Nephron progenitor cell (in vitro differentiated cells): ENCODE measurements at places on chromosomes 3 and 15.
A peak's percentile ranks its signal among the peaks of the same experiment; 100 is the strongest.

DNA sequence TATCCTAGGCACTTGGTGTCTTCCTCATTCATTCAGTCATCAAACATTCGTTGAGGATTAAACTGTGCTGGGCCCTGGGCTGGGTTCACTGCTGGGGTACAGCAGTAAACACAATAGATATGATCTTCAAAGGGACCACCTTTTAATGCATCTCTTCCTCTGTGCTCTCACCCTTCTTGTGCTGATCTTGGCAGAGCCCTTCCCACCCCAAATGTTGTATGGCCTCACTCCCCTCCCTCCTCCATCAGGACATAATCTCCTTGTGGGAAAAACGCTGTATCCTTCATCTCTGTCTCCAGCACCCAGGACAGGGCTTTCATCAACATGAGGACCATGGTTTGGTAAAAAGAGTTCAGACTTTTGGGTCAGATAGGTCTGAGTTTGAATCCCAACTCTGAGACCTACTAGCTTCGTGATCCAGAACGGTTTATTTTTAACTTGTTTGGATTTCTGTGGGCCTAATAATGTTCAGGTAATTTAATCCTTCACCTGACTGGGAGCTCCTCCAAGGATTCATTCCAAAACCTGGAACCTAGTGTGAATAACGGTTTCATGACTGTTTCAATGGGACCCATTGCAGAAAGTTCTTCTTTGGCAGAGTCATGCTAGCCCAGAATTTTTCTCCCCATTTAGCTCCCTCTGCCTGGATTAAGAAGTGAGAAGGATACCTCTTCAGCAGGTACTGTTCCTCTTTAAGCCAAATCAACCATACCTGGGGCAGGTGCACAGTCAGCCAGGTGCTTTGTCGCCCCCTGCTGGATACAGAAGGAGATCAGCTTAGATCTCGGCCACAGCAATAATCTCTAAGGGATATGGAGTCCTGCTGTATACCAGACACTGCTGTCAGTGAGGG lies 5.2 kb upstream of the WNT7A start:
- peak; percentile 72 for DNase-seq

DNA sequence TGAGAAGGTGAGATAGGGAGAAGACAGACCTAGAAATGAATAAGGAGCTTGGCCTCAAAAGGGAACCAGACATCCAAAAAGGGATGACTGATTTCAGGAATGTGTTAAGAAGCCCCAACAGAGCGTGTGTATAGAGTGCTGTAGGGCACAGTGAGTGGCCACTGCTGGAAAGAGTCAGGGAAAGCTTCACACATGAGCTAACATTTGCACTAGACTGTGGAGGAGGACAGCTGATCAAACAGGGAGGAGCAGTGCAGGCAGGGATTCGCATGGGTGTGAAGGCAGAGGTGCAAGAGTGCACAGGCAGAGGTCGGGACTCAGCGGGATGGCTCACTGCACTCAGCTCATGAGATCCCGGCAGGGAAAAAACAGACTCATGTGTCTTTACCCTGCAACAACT lies 61.8 kb downstream of the NPTN start:
- peak; percentile 47 for DNase-seq

DNA sequence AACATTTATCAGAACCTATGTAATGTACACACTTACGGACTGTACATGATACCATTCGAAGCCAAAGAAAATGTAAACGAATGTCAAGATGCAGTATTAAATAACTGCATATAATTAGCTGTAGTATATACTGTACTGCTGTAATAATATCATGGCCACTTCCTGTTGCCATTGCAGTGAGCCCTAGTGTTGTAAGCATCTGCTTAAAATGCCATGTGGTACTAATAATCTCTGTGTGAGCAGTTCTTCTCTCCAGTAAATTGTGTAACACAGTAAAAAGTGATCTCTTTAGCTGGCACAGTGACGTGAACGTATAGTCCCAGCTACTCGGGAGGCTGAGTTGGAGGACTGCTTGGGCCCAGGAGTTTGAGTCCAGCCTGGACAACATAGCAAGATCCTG lies 8.6 kb downstream of the SPG11 start:
- DNase-seq = no peak

GRCh38 chr3:139299261-139300132 lies 44.3 kb upstream of the MRPS22 start:
- no peak for DNase-seq

- DNase-seq = no peak
Measured at GRCh38 chr15:71648095-71648494, 162.3 kb upstream of the NR2E3 start.

DNA sequence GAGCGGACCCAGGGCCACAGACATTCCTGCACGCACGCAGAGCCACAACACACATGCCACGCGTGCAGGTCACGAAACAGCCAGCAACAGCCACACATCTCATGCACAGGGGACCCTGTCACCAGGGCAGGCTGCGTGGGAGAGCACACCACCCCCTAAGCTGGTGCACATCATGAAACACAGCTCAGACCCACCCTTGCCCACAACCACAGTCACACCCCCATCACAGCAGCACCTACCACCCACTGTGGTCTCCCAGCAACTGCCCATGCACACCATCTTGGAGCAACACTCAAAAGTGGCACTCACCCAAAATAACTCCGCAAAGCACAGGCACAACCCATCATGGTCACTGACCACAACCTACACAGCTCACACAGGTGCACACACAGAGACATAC lies 75.7 kb downstream of the OCA2 start:
- DNase-seq = no peak

DNA sequence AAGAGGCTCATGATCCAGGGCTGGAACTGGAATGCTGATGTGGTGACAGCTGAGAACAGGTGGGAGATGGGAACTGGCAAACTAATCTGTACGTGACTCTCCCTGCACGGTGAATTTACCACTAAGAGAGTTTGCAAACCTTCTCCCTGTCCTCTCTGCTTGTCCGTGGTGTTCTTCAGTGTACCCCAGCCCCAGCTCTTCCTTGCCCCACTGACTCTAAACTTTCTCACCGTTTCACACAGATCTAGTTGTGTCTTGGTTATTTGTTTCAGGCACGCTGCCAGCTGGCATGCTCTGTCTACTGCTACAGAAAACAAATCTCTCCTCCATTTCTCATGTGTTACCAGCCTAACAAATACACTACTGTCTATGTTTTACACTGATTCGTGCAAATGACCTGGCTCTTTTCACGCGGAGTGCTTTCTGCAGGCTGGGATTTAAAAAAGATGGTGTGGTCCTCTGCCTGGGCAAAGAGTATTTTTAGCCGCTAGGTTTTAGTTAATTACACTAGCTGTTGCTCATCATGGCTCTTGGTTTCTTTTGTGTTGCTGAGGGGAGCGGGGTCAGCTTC lies 192.7 kb upstream of the LRIG1 start:
- DNase-seq = no peak

DNA sequence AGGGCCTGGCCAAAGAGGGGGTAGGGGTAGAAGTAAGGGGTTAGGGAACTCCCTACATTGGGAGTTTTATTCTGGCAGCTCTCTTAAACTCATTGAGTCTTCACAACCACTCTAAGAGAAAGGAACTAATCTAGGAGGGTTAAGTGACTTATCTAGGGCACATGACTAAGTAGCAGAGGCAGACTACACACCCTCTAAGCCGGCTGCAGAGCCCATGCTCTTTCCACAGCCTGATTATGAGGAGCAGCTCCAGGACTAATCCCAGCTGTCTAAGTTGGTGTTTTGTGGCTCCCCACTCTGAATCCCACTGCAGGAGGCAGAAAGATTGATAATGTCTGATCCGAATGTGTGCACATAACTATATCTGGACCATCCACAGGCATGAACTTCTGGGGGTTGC lies 374.6 kb downstream of the EPHB1 start:
- DNase-seq = no peak

DNA sequence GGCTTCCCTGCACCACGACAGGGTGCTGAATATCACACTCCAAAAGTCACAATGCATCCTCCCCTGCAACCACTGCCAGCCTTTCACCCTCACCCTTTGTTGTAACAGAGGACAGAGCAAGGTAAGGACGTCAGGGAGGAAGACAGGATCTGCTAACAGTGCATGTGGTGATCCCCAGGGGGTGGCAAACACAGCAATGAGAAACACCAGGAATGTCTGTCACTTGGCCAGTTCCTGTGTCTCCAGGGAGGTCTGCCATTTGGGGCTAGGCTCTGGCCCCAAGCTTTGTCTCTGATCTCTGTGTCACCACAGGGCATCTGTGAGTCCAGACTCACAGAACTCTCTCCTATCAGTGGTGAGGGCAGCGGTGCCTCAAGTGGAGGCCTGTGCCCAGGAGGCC lies 54.3 kb upstream of the SLC24A5 start:
- DNase-seq = no peak

DNA sequence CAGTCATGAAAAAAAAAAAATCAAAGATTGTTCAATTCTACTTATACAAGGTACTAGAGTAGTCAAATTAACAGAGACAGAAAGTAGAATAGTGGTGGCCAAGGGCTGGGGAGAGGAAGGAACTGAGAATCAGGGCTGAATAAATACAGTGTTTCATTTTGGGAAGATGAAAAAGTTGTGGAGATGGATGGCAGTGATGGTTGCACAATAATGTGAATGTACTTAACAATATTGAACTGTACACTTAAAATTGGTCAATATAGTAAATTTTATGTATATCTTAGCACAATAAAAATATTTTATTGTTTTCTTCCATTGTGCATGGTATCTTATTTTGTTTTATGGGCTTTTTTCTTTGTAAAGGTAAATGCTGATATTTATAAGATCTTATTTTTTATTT lies 262.2 kb upstream of the AGTR1 start:
- DNase-seq = no peak

GRCh38 chr3:11457135-11457534 lies 184.9 kb downstream of the ATG7 start:
- DNase-seq = no peak

DNA sequence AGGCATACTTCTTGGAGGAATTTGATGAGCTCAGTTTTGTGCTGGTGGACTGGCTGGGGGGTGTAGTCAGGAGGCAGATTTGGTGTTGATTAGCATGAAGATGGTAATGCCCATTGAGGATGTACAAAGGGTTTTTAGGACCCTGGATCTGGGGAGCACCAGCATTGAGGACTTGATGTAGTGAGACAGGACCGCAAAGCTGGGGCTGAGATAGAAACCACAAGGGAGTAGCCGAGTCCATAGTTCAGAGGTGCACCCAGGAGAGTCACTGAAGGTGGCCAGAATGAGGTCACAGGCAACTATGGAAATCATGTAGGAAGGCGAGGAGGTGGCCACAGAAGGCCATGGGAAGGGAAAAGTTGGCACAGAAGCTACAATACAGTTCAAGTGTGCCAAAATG lies 2.7 kb upstream of the CDC25A start:
- DNase-seq = no peak

DNA sequence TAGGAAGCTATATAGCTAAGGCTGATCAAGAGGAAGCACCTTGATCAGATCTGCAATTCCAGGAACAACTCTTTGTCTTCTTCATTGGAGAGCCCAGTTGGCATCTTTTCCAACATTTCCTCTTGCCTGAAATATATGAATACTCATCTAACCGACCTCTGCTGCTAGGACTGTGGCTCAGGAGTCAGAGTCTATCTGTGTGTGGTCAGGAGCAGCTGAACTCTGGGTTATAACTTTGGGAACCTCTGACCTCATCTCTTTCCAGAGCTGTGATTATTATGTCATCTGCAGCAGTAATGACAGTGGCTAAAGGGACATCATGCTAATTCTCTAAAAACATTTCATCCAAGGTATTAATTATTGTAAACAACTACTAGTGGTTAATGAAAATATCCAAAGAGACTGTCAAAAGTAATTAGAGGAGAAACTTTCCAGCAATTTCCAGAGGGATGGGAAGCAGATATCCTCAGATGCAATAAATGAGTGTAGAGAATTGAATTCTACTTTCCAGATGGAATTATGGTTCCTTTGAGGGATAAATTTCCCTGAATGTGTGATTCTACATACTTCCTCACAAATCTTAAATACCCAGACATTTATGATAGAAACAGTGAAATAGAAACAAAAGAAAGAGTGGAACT lies 11.5 kb upstream of the SPINK8 start:
- no peak for DNase-seq

GRCh38 chr3:133821767-133822638 lies 16.4 kb downstream of the SRPRB start:
- no peak for DNase-seq

GRCh38 chr3:160801386-160802118 lies 45.5 kb downstream of the PPM1L start:
- no peak for DNase-seq

- no peak for DNase-seq
Measured at GRCh38 chr3:53803816-53804695, 42.2 kb downstream of the CHDH start.

DNA sequence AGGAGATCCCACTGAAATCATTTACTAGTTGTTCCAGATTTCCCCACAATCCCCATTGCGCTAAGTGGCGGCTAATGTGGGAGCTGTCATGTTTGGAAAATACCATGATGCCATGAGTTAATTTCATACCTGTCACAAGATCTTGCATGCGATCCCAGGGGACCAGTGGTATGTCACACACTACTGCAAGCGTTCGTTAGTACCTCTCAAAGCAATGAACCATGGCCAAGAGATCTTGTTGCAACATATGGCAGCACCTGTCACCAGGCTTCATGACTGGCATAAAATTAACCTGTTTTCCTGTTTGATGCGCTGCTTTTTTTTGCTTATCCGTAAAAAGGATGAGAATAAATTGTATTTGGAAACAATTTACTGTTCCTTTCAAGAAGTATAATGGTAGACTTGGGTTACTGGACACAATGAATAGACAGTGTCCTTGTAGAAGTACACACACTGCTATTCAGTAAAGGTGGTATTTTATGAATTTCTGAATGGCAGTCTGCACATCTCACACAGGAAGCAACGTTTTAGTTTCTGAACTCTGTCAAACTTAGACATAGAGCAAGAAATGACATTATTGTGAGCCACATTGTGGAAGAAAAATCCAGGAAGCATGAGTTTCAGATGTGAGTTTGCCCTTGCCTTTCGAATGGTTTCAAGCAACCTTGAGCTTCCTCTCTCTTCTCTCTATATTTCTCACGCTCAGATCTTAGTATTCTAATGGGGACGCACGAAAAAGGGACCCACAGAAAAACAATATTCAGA lies 81.9 kb downstream of the CHL1 start:
- DNase-seq = peak; percentile 12

GRCh38 chr3:184579513-184579912 lies 17.9 kb downstream of the EPHB3 start:
- DNase-seq = no peak

DNA sequence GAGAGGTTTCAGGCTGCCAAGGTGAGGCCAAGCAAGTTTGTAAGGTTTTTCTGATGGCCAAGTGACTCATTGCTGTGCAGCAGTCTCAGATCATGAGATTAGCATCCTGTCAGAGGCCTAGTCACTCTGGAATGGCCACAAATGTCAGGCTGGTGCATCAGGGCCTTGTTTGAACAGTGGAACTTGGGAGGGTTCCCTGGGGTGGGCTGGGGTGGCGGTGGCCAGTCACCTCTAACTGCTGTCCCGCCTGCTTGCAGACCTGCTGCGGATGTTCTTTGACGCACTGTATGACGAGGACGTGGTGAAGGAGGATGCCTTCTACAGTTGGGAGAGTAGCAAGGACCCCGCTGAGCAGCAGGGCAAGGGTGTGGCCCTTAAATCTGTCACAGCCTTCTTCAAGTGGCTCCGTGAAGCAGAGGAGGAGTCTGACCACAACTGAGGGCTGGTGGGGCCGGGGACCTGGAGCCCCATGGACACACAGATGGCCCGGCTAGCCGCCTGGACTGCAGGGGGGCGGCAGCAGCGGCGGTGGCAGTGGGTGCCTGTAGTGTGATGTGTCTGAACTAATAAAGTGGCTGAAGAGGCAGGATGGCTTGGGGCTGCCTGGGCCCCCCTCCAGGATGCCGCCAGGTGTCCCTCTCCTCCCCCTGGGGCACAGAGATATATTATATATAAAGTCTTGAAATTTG lies 2.8 kb upstream of the FAM131A start:
- no peak for DNase-seq
